ENCODE measurements at places on chromosomes 16 and 17. TPM values are rescaled to one million over a fixed set of nuclear protein-coding genes. Genes with fewer than 3 reads are reported as not detected.

Gene GABARAP
- total RNA-seq: 123 TPM

Gene ASB16
- 0.14 TPM for total RNA-seq

Gene CCDC43
- 31.8 TPM for total RNA-seq

Gene ZPBP2
- total RNA-seq: 0.19 TPM

Gene TEX14
- 0.21 TPM for total RNA-seq

Gene KRTAP2-3
- not detected for total RNA-seq

Gene C17orf113
- total RNA-seq: 0.19 TPM

Gene PRRT2
- 0.64 TPM for total RNA-seq

- no peak overlapping the region for H3K27ac ChIP-seq
- peaks cover 38% of the 10 kb centered on the region for H3K4me1 ChIP-seq
- H3K36me3 ChIP-seq: peaks cover 6% of the 10 kb centered on the region
- H3K4me3 ChIP-seq: no peak overlapping the region
Observed at GRCh38 chr17:43338886-43339516, 59.8 kb upstream of the ARL4D start.

- H3K27me3 ChIP-seq: no peaks in the 10 kb centered on the region
- no peak overlapping the region for H3K27ac ChIP-seq
- H3K4me1 ChIP-seq: peaks cover 40% of the 10 kb centered on the region
- H3K36me3 ChIP-seq: peaks cover 4% of the 10 kb centered on the region
- no peak overlapping the region for H3K4me3 ChIP-seq
Observed at GRCh38 chr16:81499576-81500380, 55.2 kb downstream of the CMIP start.

DNA sequence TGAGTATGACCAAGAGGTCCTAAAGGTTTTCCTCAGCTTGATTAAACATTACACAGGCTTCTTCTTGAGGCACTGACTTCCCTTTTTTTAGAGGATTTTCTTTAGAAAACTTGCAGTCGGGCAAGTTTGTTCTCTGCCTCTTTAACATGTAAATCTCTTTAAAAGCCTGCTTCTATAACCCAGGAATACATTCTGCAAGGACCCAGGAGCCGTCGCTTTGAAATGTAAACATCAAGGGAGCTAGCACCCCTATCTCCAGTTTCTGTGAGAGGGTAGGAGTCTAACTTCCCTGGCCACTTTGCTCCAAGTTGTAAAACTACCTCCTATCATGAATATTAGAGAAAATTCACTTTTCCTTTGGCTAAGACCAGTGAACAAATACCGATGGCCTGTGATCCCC is 201.5 kb upstream of the CPHXL start:
- DNase-seq: no peak
- no peaks in the 10 kb centered on the region for H3K36me3 ChIP-seq
- no peak overlapping the region for H3K4me3 ChIP-seq
- no peak overlapping the region for H3K27ac ChIP-seq
- H3K4me1 ChIP-seq: no peaks in the 10 kb centered on the region

DNA sequence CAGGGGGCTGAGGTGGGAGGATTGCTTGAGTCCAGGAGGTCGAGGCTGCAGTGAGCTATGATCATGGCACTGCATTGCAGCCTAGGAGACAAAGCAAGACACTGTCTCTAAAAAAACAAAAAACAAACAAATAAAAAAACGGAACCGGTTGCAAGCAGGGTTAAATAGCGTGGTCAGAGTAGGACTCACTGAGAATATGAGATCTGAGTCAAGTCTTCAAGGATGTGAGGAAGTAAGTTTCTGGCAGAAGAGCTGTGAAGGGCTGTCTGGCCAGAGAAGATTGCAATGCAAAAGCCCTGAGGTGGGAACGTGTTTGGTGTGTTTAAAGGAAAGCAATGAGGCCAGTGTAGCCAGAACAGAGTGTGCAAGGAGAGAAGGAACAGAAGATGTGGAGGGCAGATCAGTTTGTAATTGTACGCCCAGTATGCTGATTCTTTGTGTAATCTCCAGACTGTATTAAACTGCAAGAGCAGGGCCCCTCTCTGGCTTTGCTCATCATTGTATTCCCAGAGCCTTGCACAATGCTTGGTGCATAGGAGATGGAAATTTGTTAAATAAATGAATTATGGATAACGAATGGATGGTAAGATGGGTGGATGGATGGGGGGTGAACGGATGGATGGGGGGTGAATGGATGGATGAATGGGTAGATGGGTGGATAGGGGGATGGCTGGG is 6.3 kb downstream of the G6PC1 start:
- H3K4me1 ChIP-seq: no peaks in the 10 kb centered on the region
- no peaks in the 10 kb centered on the region for H3K36me3 ChIP-seq
- no peak for DNase-seq
- H3K4me3 ChIP-seq: no peak overlapping the region

- H3K4me1 ChIP-seq: peaks cover 15% of the 10 kb centered on the region
- DNase-seq: no peak
- no peaks in the 10 kb centered on the region for H3K36me3 ChIP-seq
- H3K27me3 ChIP-seq: no peaks in the 10 kb centered on the region
Observed at GRCh38 chr16:11805556-11805955, 8.5 kb upstream of the ZC3H7A start.

DNA sequence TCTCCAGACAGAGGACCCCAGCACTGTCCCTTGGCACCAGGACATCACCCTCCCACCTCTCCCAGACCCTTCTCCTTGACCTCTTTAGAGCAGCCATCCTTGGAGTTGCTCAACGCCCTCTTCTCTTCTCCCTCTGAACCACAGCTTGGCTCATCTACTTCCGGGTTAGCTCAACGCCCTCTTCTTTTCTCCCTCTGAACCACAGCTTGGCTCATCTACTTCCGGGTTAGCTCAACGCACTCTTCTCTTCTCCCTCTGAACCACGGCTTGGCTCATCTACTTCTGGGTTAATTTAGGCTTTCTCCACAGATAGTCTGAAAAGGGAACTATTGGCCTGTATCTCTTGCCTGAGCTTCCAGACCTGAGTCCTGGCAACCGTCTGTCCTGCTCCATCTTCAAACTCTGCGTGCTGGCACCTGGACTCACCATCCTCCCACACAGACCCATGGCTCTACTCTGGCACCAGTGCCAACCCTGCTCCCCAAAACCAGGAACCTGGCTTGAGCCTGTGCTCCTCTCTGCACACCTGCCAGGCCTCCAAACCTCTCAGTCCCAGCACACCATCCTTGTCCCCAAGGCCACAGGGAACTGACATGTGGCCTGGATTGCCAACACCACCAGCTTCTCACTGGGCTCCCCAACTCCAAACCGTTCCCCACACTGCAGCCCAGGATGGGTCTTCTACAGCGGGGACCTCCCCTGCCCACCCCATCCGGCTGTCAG is 25.3 kb upstream of the FAAP100 start:
- peaks cover 20% of the 10 kb centered on the region for H3K4me1 ChIP-seq
- H3K4me3 ChIP-seq: no peak overlapping the region
- no peak for DNase-seq
- H3K27me3 ChIP-seq: no peaks in the 10 kb centered on the region
- H3K36me3 ChIP-seq: peaks cover 46% of the 10 kb centered on the region

DNA sequence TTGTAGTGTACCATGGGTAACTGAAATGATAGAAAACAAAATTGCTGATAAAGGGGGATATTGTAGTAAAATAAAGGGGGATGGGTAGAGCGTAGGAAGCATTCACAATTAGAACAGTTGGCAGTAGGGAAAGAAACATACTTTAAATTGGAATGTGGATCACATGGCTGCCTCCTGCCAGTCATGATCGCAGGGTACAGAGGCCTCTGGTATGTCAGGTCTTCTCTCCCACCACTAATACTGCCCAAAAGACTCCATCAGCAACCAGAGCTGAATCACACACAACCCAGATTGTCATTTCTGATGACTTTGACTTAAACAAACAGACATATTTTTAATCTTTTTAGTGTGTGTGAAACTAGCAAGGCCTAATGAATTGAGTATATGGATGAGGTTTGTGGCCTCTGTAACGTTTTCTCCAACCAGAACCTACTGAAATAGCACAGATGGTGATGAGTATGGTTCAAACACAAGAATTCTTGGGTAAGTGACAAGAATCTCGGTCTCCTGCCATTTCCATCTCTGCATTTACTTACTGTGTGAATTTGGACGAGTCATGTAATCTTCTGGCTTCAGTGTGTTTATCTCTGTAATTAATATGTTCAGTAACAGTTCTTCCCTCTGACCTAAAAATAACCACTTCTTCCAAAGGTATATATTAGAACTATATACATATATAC is 112.6 kb downstream of the USP22 start:
- H3K4me1 ChIP-seq: no peaks in the 10 kb centered on the region
- H3K27me3 ChIP-seq: peaks cover 2% of the 10 kb centered on the region
- H3K36me3 ChIP-seq: no peaks in the 10 kb centered on the region
- H3K4me3 ChIP-seq: no peak overlapping the region

- H3K36me3 ChIP-seq: peaks cover 64% of the 10 kb centered on the region
- H3K4me3 ChIP-seq: no peak overlapping the region
- H3K27me3 ChIP-seq: no peaks in the 10 kb centered on the region
- peaks cover 7% of the 10 kb centered on the region for H3K4me1 ChIP-seq
- DNase-seq: no peak
Observed at GRCh38 chr16:48282636-48283263, 35.4 kb upstream of the ABCC11 start.

DNA sequence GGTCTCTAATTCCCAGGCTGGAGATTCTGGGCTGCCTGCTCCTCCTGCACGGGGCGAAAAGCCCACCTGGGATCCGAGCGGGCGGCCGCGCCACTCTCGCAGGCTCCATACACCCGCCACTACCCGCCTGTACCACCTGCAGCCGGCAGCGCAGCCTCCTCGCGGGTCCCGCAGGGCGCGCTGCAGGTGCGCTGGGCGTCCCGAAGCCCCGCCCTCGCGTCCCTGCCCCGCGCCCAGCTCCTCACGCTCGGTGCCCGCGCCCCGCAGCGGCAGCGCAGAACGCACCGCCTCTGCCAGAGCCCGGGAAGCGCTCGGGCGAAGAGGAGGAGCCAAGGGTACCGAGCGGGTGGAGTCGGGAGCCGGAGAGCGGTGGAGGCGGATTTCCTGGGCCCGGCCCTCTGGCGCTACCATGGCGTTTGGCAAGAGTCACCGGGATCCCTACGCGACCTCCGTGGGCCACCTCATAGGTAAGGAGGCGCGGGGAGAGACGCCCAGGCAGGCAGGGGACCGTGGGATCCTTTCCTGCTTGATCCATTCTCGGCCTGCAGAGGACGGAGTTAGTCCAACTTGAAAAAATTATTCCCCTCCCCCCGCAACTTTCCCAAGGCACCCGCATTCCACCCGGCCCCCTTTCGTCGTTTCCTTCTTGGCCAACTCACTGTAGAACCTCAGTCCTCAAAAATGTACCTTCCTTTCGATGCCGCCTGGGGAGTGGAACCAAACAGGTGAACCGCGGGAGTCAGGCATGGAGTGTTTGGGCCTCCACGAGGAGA is at the start of gene TOM1L1:
Gene TOM1L1 (plus strand): TSS at position 396 of the 773 bp plus-strand sequence. CDS start 14 bp downstream, at position 410.
- no peak within 1 kb of the TSS for H3K27ac ChIP-seq
- peak within 1 kb of the TSS; percentile 49 for H3K4me3 ChIP-seq
- no peaks in the 10 kb centered on the region for H3K36me3 ChIP-seq
- peak; percentile 60 for DNase-seq
- peaks cover 10% of the 10 kb centered on the region for H3K4me1 ChIP-seq

DNA sequence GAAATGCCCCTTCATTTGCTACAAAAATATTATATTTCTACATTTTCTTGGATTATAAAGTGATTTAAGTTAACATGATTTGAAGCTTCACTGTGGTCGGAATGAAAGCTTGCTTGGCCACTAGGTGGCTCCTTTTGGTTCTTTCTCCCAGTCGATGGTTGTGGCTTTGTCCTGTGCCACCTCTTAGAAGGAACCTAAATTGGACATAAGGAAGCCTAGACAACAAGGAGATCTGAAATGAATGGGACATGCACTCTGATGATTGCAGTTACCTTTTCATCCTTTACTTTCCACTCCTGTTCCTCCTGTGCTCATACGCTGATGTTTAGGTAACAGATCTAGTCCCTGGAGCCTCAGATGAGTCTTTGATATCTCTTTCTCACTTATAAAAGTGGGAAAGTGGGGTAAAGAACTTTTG is 39.2 kb downstream of the FTO start:
- H3K4me3 ChIP-seq: no peak overlapping the region
- no peak overlapping the region for H3K27ac ChIP-seq
- H3K4me1 ChIP-seq: peaks cover 25% of the 10 kb centered on the region
- H3K36me3 ChIP-seq: peaks cover 9% of the 10 kb centered on the region
- H3K27me3 ChIP-seq: no peaks in the 10 kb centered on the region
- DNase-seq: peak; percentile 48

GRCh38 chr17:43021741-43022512 is at the start of gene VAT1:
Gene VAT1, minus strand, starts transcription at chr17:43022385. Its CDS starts 63 bp downstream, at chr17:43022322.
- no peaks in the 10 kb centered on the region for H3K27me3 ChIP-seq
- H3K27ac ChIP-seq: no peak within 1 kb of the TSS
- peak within 1 kb of the TSS; percentile 81 for H3K4me3 ChIP-seq
- H3K36me3 ChIP-seq: no peaks in the 10 kb centered on the region

DNA sequence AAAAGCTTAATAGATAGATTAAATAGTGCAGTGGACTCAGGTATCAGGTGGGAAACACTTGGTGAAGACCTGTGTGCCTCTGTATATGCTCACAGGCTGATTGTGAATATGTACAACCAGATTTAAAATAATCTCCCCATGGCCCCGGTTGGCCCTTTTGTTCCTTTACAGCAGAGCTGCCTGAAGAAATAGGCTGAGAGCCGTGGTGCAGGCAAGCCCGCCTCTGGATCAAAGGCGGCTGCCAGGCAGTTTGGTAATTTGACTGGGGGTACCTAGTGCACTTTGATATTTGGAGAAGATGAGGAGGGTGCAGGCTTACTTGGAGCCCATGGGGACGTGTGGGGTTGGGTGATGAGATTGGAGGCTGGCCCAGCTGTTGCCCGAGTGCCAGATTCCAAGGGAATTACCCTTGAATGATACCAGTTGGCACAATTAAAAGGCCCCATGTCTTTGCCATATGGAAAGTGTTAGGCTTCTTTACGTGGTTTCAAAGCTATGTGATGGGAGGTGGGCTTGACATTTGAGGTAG is 5.0 kb downstream of the NKD1 start:
- H3K4me1 ChIP-seq: peaks cover 25% of the 10 kb centered on the region
- peaks cover 14% of the 10 kb centered on the region for H3K36me3 ChIP-seq
- no peak for DNase-seq
- no peaks in the 10 kb centered on the region for H3K27me3 ChIP-seq
- no peak overlapping the region for H3K4me3 ChIP-seq

- no peaks in the 10 kb centered on the region for H3K4me1 ChIP-seq
- H3K36me3 ChIP-seq: peaks cover 7% of the 10 kb centered on the region
- peaks cover 3% of the 10 kb centered on the region for H3K27me3 ChIP-seq
- no peak overlapping the region for H3K27ac ChIP-seq
Observed at GRCh38 chr17:26731005-26731921, 562.7 kb upstream of the WSB1 start.

- H3K27ac ChIP-seq: no peak overlapping the region
- DNase-seq: no peak
- H3K27me3 ChIP-seq: peaks cover 22% of the 10 kb centered on the region
- peaks cover 2% of the 10 kb centered on the region for H3K36me3 ChIP-seq
- no peak overlapping the region for H3K4me3 ChIP-seq
Observed at GRCh38 chr17:19304209-19304608, 58.3 kb downstream of the B9D1 start.

- H3K4me1 ChIP-seq: peaks cover 18% of the 10 kb centered on the region
- H3K4me3 ChIP-seq: no peak overlapping the region
- H3K27ac ChIP-seq: no peak overlapping the region
- peaks cover 2% of the 10 kb centered on the region for H3K36me3 ChIP-seq
- no peak for DNase-seq
Observed at GRCh38 chr17:62631936-62632924, 4.8 kb downstream of the MRC2 start.
